Gastrocnemius medialis (tissue), 4 donors: ENCODE measurements at places on chromosomes 3 and 15. TPM values are rescaled to one million over a fixed set of nuclear protein-coding genes. Genes with fewer than 3 reads are reported as not detected.

DNA sequence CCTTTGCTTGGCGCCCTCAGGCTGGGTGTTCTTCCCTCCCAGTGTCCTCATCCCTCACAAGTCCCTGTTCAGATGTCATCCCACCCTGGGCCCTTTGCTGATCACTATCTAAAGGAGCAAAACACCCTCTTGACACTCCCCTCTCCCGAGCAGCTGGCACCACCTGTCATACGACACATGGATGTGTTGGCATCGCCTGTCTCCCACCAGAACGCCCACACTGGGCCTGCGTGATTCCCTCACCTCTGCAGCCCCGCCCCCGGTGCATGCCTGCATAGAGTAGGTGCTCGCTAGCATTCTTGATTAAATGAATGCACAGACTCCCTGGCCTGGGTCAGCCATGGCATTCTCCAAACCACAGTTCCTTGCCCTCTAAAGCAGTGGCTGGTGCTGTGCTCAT lies 75.8 kb downstream of the DNAJB8 start:
- H3K36me3 ChIP-seq: no peaks in the 10 kb centered on the region
- H3K27me3 ChIP-seq: no peaks in the 10 kb centered on the region
- no peak overlapping the region for H3K27ac ChIP-seq
- H3K4me3 ChIP-seq: no peak overlapping the region

DNA sequence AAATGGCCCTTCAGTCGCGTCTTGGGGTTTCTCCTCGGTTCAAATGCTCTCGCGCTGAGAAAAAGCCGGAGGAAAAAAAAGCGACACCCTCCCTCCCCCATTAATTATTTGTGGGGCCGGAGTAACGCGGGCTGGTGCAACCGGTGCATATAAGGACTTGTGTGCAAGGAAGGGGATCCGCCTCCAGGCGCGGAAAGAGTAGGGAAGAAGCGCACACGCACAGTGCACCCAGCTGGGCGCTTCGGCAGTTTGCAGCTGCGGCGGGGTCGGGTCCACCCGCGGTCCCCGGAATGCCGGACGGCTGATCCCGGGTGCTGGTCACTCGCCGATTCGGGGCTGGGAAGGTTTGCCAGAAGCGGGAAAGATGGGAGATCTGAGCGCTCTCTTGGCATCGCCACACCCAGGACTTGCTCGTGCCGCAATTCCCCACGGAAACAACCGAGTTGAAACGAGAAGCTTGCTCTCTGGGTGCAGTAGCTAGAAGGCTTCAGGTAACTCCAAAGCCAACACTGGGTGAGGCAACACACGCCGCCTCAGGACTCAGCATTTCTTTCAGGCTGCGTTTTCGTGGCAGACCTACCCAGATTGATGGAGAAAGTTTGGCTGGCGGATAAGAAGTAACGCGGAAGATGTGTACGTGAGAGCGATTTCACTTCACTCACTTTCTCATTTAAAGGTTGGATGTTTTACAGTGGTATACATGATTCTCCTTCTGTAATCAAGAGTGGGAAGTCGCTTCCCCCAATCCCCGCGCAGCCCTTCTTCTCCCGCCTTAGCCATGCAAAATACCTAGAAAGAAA lies 720 bp upstream of the TNIK start:
- H3K27ac ChIP-seq: peak overlapping the region; percentile 91
- H3K36me3 ChIP-seq: no peaks in the 10 kb centered on the region
- DNase-seq: peak; percentile 28
- H3K4me1 ChIP-seq: peaks cover 24% of the 10 kb centered on the region
- no peaks in the 10 kb centered on the region for H3K27me3 ChIP-seq
- peak overlapping the region; percentile 77 for H3K4me3 ChIP-seq

- H3K4me3 ChIP-seq: no peak overlapping the region
- H3K27me3 ChIP-seq: no peaks in the 10 kb centered on the region
- no peak overlapping the region for H3K27ac ChIP-seq
- H3K36me3 ChIP-seq: no peaks in the 10 kb centered on the region
- H3K4me1 ChIP-seq: no peaks in the 10 kb centered on the region
- no peak for DNase-seq
Measured at GRCh38 chr3:179973931-179974361, 62.8 kb downstream of the PEX5L start.

DNA sequence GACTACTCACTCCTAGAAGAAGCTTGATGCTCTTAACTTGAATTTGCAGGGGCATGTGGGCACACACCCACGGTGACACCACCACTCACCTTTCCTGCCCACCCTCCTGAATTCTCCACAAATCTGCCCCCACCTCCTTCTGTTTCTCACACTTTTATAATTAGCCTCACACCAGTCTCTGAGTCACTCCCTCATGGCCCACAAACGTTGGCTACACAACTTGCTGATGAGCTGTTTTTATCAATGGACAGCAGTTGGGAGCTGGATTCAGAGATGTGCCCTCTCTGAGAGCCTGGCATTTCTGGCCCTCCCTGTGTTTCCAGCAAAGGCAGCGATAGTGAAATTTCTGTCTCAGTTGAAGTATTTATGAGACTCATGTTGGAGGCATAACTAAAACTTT lies 1.3 kb downstream of the COLQ start:
- DNase-seq: peak; percentile 75
- no peaks in the 10 kb centered on the region for H3K36me3 ChIP-seq
- H3K4me1 ChIP-seq: peaks cover 66% of the 10 kb centered on the region
- H3K27ac ChIP-seq: peak overlapping the region; percentile 92
- H3K27me3 ChIP-seq: no peaks in the 10 kb centered on the region

CCDC39 gene
- total RNA-seq: not detected

GRCh38 chr3:63644212-63644797 lies 8.2 kb upstream of the SNTN start:
- H3K36me3 ChIP-seq: no peaks in the 10 kb centered on the region
- no peaks in the 10 kb centered on the region for H3K4me1 ChIP-seq
- no peak for DNase-seq
- no peak overlapping the region for H3K4me3 ChIP-seq
- no peaks in the 10 kb centered on the region for H3K27me3 ChIP-seq

INSYN1 gene
- total RNA-seq: 2.7 TPM
